Tibial artery (tissue), 4 donors: ENCODE measurements at places on chromosomes 12 and 14.

DNA sequence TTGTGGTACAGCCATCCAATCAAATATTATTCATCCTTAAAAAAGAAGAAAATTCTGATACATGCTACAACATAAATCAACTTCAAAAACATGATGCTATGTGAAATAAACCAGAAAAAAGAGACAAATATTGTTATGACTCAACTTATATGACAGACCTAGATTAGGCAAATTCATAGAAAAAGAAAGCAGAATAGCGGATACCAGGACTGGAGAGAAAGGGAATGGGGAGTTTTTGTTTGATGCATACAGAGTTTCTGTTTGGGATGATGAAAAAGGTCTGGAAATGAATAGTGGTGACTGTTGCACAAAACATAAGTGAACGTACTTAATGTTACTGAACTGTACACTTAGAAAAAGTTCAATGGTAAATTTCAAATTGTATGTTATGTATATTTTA is 82.3 kb downstream of the SPPL3 start:
- DNase-seq = no peak

DNA sequence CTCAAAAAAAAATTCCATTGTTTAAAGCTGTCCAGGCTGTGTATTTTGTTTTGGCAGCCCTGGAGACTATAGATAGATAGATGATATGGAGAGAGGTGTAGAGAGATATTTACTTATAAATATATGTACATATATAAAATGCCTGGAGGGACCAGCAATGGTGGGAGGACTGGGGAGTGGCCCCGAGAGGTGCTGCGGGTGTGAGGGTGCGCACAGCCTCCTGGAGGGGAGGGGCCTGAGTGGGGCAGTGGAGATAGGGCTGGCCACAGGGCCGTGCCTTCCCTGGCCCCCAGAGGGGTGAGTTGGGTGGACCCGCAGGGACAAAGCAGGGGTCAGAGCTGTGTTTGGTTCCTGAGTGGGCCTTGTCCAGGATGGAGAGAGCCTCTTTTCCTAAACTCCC is 6.5 kb downstream of the ADSS1 start:
- DNase-seq = no peak

GRCh38 chr14:51056421-51056820 is 38.5 kb downstream of the TRIM9 start:
- DNase-seq = no peak

- DNase-seq = no peak
These were observed 703.5 kb upstream of the TBX3 start for GRCh38 chr12:115387467-115387901.

DNA sequence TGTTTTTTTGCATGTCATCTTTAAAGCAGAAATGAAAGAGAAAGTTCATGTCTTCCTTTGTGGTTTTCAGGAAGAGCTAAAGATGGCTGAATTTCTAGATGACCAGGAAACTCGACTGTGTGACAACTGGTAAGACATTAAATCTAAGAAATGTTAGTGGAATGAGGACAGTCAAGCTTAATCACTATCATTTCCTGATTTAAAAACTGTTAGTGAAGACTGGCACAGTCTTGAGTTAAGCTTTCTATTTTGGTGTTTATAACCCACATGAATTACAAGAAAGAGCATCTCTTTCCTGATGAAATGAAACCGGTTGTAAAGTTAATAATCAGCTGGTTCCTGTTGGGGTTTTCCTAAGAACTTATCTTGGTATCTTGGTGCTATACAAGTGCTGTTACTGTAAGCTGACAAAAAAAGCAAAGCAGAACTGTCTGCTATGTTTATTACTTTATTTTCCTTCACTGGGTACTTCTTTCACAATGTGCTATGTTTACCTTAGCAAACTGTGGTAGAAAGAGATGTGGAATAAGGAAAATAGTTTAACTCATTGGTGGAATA is 5.2 kb downstream of the TRAFD1 start:
- DNase-seq = no peak

DNA sequence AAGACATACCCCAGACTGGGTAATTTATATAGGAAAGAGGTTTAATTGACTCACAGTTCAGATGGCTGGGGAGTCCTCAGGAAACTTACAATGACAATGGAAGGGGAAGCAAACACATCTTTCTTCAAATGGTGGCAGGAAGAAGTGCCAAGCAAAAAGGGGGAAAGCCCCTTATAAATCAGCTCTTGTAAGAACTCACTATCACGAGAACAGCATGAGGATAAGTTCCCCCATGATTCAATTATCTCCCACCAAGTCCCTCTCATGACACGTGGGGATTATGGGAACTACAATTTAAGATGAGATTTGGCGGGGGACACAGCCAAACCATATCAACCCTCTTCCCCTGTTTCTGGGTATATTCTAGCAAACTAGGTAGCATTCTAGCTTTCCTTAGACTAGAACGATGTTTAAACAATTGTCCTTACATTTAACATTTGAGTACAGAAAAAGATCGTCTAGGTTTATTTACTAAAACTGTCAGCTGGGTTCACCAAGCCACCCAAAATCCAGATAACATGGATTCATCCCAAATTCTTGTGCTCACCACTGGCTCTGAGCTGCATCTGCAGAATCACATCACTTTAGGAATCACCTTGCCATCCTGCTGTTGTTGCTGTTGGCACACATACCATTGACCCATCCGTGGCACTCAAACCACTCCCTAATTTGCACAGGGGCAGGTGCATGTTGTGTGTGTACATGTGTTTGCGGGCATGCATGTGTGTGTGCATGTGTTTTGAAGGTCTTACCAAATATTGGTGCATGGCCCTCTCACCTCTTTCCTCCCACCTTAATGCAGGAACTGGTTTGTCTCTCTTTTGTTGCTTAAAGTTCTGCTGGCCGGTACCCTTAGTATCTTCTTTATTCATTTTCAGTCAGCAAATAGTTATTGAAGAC is 36.4 kb upstream of the VASH1 start:
- DNase-seq = no peak

GRCh38 chr12:40684986-40685385 is 7.3 kb upstream of the CNTN1 start:
- no peak for DNase-seq

DNA sequence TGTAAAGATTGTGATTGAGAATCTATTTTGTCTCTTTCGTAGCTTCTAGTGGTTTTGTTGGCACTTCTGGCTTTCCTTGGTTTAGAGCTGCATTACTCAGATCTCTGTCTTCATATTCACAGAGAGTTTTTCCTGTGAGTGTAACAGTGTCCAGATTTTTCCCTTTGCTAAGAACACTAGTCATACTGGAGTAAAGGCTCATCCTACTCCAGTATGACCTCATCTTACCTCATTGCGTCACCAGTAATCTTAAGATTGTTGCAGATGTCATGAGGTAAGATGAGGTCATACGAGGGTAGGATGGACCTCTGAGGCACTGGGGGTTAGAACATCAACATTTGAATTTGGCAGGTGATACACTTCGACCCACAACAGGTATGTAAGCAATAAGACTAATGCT is 461.2 kb downstream of the FLRT2 start:
- DNase-seq = no peak

GRCh38 chr14:64147126-64147790 is 146.9 kb downstream of the ESR2 start:
- DNase-seq = no peak

GRCh38 chr12:123242116-123242904 is 9.1 kb downstream of the MTRFR start:
- no peak for DNase-seq

- DNase-seq = no peak
These were observed 6.6 kb downstream of the TSPAN19 start for GRCh38 chr12:85029456-85029855.
